ENCODE measurements at places on chromosomes 1 and 21.

GRCh38 chr1:56189946-56190805 is 389.2 kb downstream of the PLPP3 start:
- no peak for DNase-seq

DNA sequence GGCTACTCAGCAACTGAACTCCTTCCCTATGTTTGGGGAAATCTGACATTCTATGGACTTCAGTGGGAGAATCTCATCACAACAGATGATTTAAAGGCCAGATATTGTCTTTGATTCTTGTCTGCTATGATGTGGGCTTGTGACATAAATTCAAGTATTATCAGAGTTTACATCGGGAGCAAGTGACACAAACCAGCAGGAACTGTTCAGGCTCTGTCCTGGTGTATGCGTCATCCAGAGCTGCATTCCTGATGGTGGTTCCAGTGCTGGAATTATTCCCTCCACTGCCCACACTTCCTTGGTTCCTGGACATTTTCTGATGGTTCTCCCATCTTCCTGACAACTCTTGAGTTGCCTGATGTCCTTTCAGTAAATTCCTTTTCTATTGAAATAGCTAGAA is 10.8 kb upstream of the LSM10 start:
- no peak for DNase-seq

DNA sequence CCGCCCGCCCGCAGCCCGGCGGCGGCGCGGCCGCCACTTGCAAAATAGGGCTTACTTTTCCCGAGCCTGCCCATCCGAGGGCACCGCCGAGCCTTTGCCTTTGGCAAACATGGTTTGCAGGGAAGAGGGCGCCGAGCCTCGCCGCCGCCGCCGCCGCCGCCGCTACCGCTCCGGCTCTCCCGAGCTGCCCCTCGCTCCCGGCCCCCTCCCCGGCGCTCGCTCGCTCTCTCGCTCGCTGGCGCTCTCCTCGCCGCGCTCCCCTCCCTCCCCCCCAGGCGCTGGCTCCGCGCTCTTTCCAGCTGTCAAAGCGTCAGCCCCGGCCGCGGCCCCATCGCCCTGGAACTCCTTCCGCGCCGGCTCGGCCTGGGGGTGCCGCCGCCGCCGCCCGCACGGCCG is 298 bp downstream of the SSBP3 start:
- DNase-seq, result no peak

DNA sequence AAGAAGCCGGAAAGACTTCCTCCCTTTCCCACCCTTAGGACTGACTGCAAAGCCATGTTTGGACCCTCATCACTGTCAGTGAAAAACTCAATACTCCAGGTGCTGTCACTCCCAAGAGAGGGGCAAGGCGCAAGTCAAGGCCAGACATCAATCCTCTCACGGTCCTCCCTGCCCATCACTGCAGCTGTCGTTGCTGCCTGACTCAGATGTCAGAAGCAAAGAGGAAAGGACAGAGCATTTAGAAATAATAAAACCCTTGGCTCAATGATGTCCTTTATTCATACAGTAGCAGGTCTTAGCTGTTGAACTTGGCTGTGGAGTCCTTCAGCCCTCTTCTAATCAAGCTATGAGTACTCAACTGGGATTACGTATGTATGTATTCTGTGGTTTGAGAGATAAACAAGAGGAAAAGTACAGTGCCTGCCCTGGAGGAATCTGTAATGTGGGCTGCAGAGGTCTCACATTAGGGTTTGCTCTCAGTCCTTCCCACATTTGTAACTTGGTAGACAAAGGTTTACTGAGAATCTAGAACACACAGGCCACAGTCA is 13.5 kb downstream of the SUSD4 start:
- DNase-seq, result no peak

GRCh38 chr1:175620376-175620775 is 123.0 kb downstream of the TNR start:
- no peak for DNase-seq
